ENCODE measurements at places on chromosomes 11 and 22.

DNA sequence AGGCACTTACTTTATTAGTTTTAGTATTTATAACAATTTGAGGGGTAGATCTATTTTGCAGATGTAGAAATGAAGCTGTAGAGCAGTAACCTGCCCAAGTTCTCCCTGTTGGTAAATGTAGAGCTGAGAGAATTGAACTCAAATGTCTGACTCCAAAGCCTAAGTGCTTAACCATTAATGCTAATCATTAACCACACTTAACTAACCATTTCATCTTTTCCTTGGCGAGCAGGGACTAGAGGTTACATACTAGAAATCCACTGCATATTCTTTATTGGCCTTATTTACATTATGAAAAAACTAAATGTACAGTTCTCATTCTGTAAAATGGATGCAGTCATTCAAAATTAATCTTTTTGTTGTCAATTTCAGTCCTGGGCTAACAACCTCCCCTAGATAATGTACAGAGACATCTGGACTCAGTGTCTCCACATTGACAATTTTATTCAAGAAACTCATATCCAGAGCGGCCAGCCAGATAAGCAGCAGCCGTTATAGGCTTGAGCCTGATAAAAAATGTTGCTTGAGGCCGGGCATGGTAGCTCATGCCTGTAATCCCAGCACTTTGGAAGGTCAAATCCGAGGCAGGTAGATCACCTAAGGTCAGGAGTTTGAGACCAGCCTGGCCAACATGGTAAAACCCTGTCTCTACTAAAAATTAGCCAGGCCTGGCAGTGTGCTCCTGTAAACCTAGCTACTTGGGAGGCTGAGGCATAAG, 76.7 kb upstream of the PICALM start:
- no peaks in the 10 kb centered on the region for H3K36me3 ChIP-seq
- H3K27ac ChIP-seq, result no peak overlapping the region
- H3K27me3 ChIP-seq, result no peaks in the 10 kb centered on the region

DNA sequence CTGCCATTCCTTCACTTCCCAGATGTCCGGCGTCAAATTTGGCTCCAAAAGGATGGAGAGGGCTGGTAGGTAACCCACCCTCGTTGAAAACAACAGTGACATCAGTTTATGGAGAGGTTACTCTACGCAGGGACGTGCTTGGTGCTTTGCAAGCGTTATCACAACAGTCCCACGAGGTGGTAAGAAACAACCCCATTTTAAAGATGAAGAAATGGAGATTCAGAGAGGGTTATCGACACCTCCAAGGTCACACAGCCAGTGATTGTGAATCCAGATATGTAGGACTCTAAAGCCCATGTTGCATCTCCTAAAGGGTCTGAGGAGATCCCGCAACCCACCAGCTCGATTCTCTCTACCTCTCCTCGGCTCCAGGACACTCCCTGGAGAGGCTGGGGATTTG, 773 bp downstream of the MIAT start:
- peaks cover 22% of the 10 kb centered on the region for H3K4me1 ChIP-seq
- H3K27me3 ChIP-seq, result no peaks in the 10 kb centered on the region
- H3K4me3 ChIP-seq, result peak overlapping the region; percentile 86
- DNase-seq, result no peak

DNA sequence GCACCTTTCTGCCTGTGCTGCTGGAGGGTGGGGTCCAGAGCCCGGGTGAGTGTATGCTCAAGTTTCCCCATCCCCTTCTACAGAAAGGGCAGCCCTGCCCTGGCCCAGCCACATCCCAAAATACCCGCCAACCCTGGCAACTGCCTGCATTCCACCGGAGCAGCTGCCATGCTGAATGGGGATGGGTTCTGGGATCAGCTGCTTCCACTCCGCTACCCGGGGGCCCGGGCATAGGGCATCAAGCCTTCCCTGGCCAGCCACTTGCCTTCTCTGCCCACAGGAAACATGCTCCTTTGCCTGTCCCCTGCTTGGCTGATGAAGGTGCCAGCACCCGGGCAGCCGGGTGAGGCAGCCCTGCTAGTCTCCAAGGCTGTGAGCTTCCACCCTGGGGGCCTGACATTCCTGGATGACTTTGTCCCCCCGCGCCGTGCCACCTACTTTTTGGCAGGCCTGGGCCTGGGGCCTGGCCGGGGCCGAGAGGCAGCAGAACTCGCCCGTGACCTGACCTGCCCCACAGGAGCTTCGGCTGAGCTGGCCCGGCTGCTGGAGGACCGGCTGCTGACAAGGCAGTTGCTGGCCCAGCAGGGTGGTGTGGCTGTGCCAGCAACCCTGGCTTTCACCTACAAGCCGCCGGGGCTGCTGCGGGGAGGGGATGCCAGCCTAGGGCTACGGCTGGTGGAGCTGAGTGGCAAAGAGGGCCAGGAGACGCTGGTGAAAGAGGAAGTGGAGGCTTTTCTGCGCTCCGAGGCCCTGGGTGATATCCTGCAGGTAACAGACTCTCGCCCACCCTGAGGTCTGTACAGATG, 3.2 kb downstream of the CARNS1 start:
- peak overlapping the region; percentile 76 for H3K4me3 ChIP-seq
- H3K36me3 ChIP-seq, result no peaks in the 10 kb centered on the region
- peak overlapping the region; percentile 92 for H3K27ac ChIP-seq
- peaks cover 21% of the 10 kb centered on the region for H3K4me1 ChIP-seq

GRCh38 chr11:28860893-28861292, 752.7 kb downstream of the METTL15 start:
- H3K4me3 ChIP-seq, result no peak overlapping the region
- H3K27ac ChIP-seq, result no peak overlapping the region

DNA sequence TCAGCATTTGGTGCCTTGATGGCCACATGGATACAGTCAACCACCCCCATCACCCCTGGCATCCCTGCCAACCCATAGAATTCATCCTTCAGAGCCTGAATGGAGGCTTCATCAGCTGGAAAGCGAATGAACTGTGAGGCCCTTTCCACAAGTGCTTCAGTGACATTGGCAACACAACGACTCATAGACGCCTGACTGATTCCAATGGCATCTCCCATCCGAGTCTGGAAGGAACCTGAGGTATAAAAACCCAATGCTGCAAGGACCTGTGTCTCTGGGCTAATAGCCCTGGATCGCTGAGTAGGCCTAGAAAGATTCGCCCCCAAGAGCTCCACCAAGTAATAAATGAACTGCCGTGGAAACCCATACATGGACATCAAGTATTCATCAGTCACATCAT, 1.3 kb downstream of the HARBI1 start:
- no peak for DNase-seq
- peaks cover 14% of the 10 kb centered on the region for H3K4me1 ChIP-seq
- no peaks in the 10 kb centered on the region for H3K36me3 ChIP-seq
- H3K4me3 ChIP-seq, result peak overlapping the region; percentile 97
- H3K27me3 ChIP-seq, result no peaks in the 10 kb centered on the region
- H3K27ac ChIP-seq, result no peak overlapping the region

DNA sequence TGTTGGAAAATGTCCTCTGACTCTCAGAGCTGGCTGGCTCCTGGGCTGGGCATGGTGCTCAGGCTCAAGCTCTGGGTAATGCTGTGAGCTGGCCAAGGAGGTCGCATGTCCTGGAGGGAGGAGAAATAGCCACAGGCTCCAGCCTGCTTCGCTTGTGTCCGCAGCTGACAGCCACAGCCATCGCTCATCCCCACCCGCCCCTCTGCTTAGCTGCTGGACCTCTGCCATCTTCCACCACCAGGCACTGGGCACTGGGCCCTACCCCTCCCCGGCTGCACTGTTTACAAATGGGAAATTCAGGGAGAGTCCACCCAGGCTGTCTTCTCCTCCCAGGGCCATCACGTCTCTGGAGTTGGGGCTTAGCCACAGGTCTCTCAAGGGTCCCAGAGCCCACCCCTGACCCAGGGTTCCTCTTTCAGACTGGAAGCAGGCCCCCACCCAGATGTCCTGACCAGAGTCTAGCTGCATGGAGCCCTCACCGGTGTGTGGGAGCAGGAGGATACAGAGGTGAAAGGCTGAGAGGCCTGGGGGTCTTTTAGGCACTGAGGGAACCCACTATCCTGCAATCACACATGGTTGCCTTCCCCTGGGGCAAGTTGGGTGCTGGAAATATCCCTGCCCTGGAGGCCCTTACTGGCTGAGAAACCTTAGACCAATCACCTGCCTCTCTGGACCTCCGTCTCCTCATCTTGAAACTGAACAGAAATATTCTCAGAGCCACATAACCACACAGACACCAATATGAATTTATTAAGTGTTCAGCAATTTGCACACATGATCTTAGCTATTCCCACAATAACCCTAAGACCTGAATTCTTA, 62.7 kb downstream of the CD82 start:
- no peak overlapping the region for H3K27ac ChIP-seq
- H3K27me3 ChIP-seq, result peaks cover 5% of the 10 kb centered on the region
- DNase-seq, result no peak
- peaks cover 2% of the 10 kb centered on the region for H3K36me3 ChIP-seq
- no peak overlapping the region for H3K4me3 ChIP-seq
- H3K4me1 ChIP-seq, result peaks cover 11% of the 10 kb centered on the region

DNA sequence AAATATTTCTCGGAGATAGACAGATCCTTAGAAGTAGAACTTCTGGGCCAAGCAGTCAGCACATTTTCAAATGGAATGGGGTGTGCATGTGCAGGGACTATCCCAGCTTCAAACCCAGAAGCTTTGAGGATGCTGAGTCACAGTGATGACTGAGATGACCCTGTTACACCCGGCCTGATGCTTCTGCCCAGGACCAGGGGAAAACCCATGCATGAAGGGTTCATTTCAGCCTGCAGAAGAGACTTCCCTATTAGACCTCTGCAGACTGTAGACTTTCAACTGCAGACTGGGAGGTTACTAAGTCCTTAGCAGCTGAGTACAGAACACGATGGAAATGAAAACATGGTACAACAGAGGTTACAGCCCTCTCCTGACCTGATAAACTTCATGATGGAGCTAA, 3.6 kb upstream of the OR2AT4 start:
- no peak for DNase-seq
- H3K36me3 ChIP-seq, result no peaks in the 10 kb centered on the region
- H3K4me3 ChIP-seq, result no peak overlapping the region
- H3K27ac ChIP-seq, result no peak overlapping the region

DNA sequence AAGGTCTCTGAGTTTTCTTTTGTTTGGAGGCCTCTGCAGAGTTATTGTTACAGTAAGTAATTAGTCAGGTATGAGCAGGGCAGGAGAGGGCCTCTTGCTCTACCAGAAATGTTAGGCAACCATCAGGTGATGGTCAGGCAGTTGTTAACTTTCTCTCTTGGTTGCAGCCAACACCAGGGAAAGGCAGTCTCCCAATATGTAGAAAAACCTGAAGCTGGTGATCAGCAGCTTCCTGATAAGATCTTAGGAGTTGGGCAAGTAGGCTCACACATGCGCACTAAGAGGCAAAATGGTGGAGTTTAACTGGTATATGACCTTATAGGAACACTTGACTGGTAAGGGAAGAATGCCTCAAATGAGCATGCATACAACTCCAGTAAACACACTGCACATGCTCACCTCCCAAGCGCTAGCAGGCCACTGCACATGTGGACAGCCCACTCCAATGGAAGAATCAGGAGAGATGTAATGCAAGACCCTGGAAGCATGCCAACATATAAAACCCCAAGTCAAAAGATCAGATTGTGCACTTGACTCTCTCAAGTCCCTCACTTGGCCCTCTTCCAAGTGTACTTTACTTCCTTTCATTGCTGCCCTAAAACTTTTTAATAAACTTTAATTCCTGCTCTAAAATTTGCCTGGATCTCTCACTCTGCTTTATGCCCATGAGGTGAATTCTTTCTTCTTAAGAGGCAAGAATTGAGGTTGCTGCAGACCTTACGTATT, 23.7 kb upstream of the SLC35F2 start:
- H3K36me3 ChIP-seq, result no peaks in the 10 kb centered on the region
- no peak overlapping the region for H3K4me3 ChIP-seq
- no peak overlapping the region for H3K27ac ChIP-seq
- peaks cover 7% of the 10 kb centered on the region for H3K27me3 ChIP-seq
- DNase-seq, result no peak

- no peak for DNase-seq
- H3K36me3 ChIP-seq, result no peaks in the 10 kb centered on the region
- H3K4me3 ChIP-seq, result peak overlapping the region; percentile 26
- no peaks in the 10 kb centered on the region for H3K27me3 ChIP-seq
These were observed 74.7 kb upstream of the WNT7B start for GRCh38 chr22:46051646-46052045.

All from naive thymus-derived CD8-positive, alpha-beta T cell (primary cell).